ENCODE measurements at places on chromosomes 7 and 10.
A peak's percentile ranks its signal among the peaks of the same experiment; 100 is the strongest.

DNA sequence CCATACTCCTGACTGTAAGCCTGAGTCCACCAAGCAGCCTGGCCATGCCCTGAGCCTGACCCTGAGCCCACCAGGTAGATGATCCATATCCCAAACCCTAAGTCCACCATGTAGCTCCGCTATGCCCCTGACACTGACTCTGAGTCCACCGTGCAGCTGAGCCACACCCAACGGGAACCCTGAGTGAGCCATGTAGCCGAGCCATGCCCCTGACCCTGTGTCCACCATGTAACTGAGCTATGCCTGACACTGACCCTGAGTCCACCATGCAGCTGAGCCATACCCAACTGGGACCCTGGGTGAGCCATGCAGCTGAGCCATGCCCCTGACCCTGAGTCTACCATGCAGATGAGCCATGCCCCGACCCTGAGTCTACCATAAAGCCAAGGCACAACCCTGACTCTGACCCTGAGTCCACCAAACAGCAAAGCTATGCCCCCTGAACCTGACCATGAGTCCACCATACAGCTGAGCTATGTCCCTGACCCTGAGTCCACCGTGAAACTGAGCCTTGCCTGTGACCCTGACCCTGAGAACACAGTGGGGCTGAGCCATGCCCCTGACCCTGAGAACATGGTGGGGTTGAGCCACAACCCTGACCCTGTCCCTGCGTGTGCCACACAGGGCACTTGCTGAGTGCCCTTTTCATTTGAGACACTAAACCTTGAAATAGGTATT, 299.8 kb downstream of the TNS3 start:
- no peak for DNase-seq

DNA sequence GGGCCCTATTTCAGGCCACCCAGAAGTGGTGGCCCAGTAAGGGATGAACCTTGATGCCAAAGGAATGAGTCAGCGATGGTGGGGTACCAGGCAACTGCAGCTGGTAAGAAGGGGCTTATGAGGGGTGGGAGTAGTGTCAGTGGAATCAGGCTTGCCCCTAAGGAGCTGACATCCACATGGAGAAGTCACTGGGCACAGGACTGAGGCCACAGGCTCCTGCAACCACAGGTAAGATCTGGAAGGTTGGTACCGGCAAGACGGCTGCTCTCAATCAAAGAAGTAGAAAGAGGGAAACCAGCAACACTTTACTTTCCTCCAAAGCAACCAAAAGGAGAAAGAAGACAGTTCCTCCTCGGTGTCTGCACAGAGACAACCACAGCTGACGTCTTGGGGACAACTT, 2.5 kb downstream of the GCK start:
- DNase-seq: no peak

GRCh38 chr7:868189-868486, 8.2 kb upstream of the GET4 start:
- no peak for DNase-seq

DNA sequence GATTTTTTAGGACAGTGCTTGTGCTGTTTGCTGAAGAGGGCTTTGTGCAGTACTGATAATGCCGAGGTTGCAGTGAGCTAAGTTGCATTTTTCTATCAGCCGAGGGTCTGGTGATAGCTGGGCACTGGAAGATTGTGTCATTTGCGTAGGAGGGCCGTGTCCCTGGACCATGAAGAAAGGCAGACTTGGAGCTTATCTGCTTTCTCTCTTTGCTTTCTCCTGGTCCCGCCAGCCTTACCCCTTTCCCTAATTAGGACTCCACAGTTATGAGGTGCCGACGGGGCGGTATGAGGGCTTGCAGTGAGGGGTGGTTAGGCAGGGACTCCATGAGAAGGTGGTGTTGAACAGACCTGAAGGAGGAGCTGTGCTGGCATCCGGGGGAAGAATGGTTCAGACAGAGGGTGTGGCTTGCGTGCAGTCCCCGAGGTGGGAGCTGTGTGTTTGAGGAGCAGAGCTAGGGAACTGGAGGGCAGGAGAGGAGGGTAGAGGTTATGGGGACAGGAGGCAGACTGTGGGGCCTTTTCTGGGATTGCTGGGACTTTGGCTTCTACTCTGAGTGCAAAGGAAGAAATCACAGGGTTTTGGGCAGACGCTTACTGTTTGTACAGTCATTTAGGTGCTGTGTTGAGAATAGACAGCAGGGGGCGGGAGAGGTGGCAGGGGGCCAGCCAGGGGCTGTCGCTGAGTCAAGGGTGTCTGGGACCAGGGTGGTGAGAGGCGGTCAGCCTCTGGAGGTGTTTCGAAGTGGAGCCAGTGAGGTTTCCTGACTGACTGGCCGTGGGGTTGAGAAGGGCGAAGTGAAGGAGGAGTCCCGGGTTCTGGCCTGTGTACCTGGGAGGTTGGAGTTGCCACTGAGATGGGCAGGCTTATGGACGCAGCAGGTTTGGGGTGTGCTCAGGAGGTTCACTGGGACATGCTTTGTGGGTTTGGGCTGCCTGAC, 43.4 kb downstream of the PRF1 start:
- peak; percentile 90 for DNase-seq

- DNase-seq: peak; percentile 45
Measured at GRCh38 chr10:79937701-79938151, 11.2 kb downstream of the SFTPD start.

GRCh38 chr7:47382200-47382599, 199.7 kb downstream of the TNS3 start:
- no peak for DNase-seq
